ENCODE measurements at places on chromosomes 12 and 14. TPM values are rescaled to one million over a fixed set of nuclear protein-coding genes. Genes with fewer than 3 reads are reported as not detected.
A peak's percentile ranks its signal among the peaks of the same experiment; 100 is the strongest.

DNA sequence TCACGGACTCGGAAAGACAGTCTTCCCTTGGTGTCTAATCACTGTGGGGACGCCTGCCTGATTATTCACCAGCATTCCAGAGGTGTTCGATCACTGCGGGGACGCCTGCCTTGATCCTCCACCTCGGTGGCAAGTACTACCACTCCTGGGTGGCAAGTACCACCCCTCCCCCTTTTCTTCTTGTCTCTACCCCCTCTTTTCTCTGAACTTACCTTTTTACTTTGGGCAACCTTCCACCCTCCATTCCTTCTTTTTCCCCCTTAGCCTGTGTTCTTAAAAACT is 12.0 kb upstream of the LGMN start:
- no peak for DNase-seq

GRCh38 chr12:120825337-120825736 is 78.8 kb downstream of the SPPL3 start:
- DNase-seq = no peak

DNA sequence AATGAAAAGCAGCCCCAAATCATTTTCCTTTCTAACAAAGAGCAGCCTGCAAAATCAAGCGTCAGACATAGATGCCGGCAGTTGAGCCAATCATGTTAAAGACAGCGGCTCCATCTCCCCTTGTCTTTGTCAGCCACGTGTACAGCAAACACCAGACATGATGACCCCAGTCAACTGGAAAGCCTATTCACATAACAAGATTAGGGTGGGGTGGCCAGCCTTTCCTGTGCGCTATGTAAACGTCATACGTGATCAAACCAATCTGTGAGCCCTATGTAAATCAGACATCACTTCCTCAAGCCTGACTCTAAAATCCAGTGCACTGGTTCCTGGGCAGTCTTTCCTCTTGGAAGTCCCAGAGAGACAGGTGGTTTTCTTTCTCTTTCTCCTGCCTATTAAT is 9.9 kb upstream of the FICD start:
- DNase-seq = no peak

DNA sequence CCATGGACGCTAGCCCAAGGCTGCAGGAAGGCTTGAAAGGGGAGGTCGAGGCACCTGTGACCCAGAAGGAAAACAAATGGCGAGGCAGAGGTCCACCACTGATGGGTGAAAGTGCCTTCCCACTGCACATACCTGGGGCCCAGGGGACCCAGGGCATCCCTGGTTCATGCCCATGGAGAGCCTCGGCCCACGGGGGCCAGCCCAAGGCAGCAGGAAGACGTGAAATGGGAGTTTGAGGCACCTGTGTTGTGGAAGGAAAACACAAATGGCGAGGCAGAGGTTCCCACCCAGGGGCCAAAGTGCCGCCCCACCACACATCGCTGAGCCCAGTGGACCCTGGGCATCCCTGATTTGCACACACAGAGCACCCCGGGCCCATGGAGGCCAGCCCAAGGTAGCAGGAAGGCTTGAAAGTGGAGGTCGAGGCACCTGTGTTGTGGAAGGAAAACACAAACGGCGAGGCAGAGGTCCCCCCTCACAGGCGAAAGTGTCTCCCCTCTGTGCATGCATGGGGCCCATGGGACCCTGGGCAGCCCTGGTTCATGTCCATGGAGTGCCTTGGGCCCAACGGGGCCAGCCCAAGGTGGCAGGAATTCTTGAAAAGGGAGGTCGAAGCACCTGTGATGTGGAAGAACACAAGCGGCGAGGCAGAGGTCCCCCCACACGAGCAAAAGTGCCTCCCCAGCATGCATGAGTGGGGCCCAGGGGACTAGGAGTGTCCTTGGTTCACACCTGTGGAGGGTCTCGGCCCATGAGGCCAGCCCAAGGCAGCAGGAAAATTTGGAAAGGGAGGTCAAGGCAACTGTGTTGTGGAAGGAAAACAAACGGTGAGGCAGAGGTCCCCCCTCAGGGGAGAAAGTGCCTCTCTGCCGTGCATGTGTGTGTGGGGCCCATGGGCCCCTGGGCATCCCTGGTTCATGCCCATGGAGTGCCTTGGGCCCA is 383.3 kb downstream of the ALG10 start:
- DNase-seq = peak; percentile 12

DNA sequence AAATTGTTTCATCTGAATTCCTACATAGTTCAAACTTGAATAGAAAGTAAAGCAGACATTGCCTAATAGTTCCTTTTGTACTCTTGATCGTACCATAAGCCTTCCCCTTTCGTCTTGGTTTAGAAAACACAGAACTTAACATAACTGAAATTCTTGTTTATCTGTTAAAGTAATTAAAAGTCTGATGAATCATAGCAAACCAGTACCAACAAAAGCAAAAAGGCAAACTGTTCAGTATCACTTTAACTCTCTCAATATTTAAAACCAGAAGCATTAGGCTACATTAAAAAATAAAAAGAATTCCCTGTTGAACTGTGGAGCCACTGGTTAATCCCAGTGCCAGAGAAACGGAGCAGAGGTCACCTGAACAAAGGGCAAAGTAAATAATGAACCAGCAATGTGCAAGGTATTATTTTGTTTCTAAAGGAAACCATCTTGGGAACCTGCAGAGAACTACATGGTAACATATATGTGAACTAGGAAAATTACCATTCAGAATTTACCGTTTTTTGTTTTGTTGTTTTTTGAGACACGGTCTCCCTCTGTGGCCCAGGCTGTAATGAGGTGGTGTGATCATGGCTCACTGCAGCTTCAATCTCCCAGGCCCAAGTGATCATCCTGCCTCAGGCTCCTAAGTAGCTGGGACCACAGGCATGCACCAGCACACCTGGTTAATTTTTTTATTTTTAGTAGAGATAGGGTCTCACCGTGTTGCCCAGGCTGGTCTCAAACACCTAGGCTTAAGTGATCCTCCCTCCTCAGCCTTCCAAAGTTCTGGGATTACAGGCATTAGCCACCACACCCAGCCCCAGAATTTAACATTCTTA is 17.1 kb upstream of the HIGD1C start:
- DNase-seq = no peak

DNA sequence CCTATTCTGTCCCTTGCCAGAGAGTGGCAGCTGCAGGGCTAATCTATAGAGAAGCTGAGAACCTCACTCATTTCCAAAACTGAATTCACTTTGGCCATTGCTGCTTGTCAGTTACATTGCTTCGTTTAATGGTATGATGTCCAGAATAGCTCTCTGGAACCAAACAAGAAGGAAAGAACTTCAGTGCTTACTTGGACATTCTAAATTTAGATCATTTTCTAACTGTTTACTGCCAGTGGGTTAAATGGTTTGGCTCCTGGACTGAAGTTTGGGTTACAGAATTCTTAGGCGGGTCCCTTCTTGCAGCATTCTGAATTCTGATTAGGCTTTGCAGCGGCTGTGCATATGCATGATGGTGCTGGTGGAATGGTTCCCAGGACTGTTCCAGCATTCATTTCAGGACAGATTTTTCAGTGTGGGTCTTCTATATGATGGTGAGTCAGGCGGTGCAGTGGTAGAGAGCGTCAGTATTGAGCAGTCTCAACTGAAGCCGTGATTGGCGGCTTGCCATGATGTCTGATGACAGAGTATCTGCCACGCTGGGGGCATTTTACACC is 148.7 kb downstream of the DYRK2 start:
- no peak for DNase-seq

- peak; percentile 87 for DNase-seq
These were observed 823 bp upstream of the SMARCC2 start for GRCh38 chr12:56189918-56190694.

- no peak for DNase-seq
These were observed 6.8 kb downstream of the PTPN6 start for GRCh38 chr12:6957741-6958608.

DNA sequence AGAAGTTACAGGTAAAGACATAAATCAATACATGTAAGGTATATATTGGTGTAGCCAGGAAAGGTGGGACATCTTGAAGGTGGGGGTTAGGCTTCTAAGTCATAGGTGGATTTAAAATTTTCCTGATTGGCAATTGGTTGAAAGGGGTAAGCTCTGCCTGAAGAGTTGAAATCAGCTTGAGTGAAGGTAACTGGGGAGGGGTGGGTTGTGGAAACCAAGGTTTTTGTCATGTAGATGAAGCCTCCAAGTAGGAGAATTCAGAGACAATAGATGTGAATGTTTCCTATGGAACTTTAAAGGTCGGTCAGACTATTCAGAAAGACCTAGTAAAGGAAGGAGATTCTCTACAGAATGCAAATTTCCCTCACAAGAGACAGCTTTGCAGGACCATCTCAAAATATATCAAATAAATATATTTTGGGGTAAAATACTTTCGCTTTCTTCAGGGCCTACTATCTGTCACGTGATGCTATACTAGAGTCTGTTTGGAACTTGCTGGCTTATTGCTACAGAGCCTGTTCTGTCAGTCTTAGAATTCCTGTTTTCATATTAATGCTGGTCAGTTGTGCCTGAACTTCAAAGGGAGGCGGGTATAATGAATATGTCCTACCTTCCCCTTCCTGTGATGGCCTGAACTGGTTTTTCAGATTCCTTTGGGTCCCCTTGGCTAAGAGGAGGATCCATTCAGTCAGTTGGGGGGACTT is 20.6 kb upstream of the SPATA7 start:
- no peak for DNase-seq

The GALNT6 gene
- 1.4 TPM for total RNA-seq

The NFATC4 gene
- 288 TPM for total RNA-seq

The C12orf50 gene
- total RNA-seq = 0.20 TPM

The DNAJC22 gene
- total RNA-seq = not detected

The LRRC9 gene
- total RNA-seq = not detected

Measured in ovary (tissue), 10 donors.